ENCODE measurements at places on chromosomes 5 and 9.

DNA sequence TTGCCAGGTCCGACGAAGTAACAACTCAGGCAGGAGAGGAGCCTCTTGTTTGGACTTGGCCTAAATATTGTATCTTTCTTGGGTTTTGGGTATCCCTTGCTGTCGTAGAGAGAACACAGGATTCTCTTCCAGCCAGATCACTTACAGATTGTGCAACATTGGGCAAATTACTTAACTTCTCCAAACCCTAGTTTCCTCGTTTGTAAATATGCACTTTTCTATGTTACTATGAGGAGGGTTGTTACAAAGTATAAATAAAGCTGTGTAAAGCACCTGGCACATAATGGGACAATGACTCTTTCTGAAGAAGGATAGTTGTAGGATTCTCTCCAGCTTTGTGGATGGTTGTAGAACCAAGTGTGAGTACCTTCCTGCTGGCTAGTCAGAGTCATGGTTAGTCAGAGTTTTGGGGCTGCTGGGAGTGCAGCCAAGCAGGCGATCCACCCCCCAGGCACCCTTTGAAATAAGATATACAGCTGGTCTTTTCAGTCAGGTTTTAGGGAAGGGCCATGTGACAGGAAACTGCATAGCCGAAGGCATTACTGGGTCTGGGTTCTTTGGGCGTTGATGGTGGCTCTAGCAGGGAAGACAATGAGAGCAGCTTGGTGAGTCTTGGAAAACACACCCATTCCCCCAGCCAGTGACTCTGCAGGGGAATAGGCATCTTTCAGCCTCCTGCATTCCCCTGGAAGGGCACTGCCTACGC lies 49.9 kb upstream of the GDNF start:
- DNase-seq: no peak

DNA sequence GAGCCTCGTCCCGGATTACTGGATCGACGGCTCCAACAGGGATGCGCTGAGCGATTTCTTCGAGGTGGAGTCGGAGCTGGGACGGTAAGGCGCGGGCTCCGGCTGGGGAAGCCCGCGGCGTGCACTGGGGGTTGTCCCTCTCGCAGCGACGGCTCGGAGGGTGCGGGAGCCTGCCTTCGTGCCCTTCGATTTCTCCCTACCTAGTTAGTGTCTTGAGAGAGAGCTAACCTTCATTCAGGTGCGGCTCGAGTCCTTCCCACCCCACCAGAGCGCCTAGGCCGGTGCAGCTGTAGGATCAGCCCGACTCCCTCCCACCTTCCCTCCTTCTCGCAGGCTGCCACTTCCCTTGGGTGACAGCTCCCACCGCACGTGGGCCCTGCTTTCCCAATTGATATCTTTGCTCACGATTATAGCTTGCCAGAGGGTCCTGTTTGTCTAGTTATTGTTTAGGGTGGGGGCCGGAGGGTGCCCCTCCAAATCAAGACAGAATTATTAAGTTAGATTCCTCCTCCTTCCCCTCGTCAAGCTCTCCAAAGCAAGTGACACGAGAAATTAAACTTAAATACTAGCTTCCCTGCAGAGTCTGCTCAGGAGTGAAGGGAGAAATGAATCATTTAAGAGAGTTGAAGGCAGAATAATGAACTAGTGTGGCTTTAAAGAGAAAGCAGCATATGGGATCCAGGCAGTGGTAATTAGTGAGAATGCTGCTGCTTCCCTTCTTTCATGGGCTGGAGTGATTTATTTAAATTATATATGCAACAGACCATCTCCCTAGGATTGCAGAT lies 569 bp downstream of the CAMK4 start:
- no peak for DNase-seq

GRCh38 chr5:72378639-72379289 lies 58.6 kb downstream of the PTCD2 start:
- peak; percentile 52 for DNase-seq

DNA sequence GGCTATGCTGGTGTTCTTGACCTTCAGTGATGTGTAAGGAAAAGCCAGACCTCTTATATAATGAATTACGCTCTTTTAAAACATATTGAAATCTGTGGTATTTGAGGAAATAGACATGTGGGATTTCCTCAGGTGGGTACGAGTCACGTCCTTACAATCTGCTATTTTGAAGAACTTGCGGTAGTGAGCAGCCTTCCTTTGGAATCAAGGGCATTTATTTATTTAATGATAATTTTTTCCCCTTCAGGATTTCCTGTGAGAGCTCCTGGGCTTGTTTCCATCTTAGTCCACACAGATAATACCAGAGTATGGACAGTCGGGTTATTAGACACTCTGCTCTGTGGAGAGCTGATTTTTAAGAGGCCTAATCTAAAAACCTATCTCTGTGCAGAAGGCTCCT lies 167.9 kb downstream of the ARHGEF28 start:
- no peak for DNase-seq

DNA sequence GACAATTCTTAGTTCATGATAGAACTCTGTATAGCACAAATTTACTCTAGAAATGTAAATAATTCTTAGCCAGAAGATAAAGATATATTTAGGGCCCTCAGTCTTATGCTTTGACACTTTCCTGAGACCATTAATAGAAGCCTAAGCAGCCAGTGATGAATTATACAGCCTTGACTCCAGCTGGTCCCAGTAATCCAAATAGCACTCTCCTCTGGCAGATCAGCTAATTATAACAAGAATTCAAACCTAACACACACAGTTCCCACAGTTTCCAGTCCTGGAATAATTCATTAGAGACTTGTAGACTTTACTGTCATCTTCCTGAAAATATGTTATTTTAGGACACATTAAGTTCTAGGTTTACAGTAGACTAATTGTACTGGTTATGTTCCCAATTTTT lies 50.4 kb downstream of the SHOC1 start:
- no peak for DNase-seq

DNA sequence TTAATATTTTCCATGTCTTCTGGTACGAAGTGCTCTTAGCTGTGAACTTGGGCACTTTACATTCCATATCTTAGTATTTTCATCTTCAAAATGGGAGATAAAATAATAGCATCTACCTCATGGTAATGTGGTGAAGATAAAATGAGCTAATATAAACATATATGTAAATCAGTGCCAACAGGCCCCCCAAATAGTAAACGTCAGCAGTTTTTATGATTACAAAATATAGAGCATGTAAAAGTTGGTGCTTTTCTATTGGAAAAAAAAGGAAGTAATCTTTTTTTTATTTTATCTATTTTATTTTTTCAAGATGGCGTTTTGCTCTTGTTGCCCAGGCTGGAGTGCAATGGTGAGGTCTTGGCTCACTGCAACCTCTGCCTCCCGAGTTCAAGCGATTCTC lies 291.1 kb upstream of the PRDM9 start:
- DNase-seq: no peak

DNA sequence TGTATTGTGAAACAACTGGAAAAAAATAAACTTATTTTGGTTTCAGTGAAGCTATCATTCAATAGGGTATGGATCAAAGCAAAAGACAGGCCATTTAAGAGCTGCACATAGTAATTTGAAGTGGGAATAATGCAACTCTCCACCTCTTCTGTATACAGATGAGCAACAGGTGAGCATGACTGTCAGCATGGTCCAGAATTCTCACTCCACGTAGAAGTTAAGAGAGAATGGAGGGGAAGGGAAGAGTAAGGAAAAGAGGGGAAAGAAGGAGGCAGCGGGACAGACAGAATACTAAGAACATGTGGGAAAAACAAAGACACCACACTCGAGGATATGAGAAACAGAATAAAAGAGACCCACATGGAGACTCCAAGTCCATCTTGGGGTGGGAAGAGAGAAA lies 396.1 kb upstream of the GRIA1 start:
- no peak for DNase-seq

- DNase-seq: no peak
These were observed 8.8 kb downstream of the LRRC14B start for GRCh38 chr5:199950-200645.

- DNase-seq: no peak
These were observed 348.1 kb downstream of the ADAMTS6 start for GRCh38 chr5:65133477-65134110.

GRCh38 chr5:38825494-38825893 lies 20.3 kb upstream of the OSMR start:
- DNase-seq: no peak
